NCI-H2081 treated with DMSO at 0.1 percent for 48 hours (cell line): ENCODE measurements at places on chromosomes 2 and 18.

DNA sequence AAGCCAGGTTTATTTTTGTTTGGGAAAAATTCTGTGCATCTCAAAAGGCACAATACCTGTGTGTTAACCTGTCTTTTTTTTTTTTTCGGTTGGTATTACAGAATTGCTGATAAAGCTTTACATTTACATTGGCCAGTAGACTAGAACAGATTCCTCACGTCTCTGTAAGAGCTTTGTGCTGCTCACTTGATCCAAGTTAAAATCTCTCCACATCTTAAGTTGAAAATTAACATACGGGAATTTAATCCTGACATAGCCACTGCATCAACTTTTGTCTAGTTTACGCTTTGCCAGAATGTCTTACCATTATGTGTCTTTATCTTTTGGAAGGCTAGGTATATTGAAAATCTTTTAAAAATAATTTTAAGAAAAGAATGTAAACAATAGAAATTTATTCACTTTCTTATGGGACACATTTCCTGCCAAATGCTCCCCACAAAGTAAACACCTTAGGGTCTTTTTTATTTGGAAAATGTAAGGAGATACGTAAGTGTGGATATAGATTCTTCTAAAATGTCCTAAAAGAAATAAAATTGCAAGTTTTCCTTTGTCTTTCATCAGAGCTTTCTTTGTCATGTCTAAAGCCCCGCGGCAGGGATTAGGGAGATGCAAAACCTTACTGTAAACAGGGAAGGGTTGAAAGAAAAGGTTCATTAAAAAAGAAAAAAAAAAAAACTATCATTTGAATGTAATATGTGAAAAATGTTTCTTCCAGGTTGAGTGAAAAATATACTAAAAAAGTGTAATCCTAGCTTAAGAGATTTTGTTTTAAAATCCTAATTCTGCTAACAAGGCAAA, 912.8 kb downstream of the NRXN1 start:
- DNase-seq = no peak

DNA sequence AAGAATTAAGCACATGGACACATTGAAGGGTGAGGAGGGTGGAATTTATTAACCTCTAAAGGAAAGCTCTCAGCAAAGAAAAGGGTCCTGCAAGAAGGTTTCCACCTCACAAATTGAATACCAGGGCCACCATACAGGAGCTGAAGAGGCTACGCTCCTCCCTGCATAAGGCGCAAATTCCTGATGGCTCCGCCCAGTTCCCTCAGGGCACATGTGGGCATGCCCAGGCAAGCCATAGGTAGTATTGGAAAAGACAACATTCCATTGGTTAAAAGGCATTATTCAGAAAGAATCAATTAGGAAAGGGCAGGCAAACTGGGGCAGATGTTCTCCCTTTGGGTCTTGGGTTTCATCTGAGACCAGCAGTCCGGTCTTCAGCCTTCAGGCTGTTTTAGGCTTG, 161.2 kb downstream of the PTPRM start:
- no peak for DNase-seq

DNA sequence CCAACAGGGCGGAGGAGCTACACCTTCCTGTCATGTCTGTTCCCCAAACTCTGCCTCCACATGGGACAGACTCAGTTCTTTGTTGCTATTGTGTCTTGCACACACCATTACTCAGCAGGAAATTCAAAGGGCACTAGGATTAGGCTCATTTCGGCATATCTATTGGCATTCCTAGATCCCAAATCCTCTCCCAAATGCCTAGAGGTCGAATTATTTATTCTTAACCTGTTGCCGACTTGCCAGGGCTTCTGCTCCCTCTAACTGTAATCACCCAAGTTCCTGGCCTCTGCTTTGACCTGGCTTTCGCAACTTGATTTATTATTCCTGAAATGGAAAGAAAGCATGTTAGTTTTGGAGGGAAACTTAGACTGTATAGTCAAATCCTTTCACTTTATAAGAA, 67.8 kb upstream of the ST6GAL2 start:
- DNase-seq = no peak

GRCh38 chr2:67463810-67464209, 66.7 kb downstream of the ETAA1 start:
- DNase-seq = peak; percentile 75

DNA sequence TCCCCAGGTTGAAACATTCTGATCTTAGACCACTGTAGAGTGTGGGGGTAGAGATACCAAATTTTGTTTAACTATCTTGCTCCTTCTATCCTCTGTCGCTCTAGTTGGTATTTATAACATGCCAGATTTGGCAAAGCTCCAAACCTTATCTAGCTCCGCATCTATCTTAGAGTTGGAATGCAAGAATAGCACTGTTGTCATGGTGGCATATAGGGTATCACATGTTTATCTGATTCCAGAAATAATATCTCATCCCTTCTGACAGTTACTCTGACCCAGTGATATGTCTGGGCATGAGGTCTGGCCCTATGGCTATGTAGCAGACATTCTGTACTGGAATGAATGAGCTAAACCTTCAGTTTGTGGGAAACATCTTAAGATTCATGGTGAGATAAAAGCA, 51.7 kb downstream of the CABYR start:
- DNase-seq = no peak

- DNase-seq = no peak
Observed at GRCh38 chr2:148643998-148644882, at the start of gene EPC2. TSS of gene EPC2 (plus strand) at chr2:148644751. CDS start at chr2:148645018, 267 bp downstream.

- no peak for DNase-seq
Observed at GRCh38 chr2:85409845-85410583, at the start of gene CAPG. TSS of gene CAPG (minus strand) at chr2:85410366. CDS start at chr2:85402145, 8,221 bp downstream.

- no peak for DNase-seq
Observed at GRCh38 chr18:11323359-11323819, 174.0 kb upstream of the PIEZO2 start.

DNA sequence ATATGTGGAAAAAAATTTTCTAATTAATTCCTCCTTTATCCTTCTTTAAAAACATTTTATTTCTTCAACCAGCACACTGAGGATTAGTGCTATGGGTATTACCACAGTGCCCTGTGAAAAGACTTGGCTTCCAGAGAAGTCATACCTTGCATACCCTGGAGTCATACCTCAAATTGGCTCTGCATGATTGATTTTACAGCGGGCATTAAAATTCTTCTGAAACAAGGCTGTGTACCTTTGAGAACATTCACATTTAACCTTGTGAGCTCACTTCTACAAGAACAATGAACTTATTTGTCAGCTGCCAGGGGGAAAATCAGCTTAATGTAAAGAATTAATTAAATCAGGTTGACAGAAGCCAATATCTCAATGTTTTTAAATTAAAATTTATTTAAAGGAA, 44.6 kb downstream of the SLC35F5 start:
- DNase-seq = no peak

- no peak for DNase-seq
Observed at GRCh38 chr18:57026316-57026715, 120.6 kb upstream of the BOD1L2 start.

DNA sequence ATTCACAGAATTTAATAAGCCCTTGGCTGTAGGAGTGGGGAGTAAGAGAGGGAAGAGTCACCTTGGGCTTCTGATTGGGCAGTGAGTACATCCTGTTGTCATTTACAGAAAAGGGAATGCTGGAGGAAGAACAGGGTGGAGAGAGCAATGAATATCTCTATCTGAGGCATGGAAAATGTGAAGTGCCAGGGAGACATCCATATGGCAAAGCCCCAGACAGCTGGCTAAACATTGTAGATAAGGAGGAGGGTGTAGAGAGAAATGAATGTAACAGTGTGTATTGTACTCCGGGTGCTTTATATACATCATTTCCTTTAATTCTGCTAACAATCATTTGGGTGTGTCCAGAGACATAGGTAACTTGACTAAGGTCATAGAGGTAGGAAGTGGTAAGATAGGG, 103.5 kb downstream of the UPP2 start:
- DNase-seq = no peak

DNA sequence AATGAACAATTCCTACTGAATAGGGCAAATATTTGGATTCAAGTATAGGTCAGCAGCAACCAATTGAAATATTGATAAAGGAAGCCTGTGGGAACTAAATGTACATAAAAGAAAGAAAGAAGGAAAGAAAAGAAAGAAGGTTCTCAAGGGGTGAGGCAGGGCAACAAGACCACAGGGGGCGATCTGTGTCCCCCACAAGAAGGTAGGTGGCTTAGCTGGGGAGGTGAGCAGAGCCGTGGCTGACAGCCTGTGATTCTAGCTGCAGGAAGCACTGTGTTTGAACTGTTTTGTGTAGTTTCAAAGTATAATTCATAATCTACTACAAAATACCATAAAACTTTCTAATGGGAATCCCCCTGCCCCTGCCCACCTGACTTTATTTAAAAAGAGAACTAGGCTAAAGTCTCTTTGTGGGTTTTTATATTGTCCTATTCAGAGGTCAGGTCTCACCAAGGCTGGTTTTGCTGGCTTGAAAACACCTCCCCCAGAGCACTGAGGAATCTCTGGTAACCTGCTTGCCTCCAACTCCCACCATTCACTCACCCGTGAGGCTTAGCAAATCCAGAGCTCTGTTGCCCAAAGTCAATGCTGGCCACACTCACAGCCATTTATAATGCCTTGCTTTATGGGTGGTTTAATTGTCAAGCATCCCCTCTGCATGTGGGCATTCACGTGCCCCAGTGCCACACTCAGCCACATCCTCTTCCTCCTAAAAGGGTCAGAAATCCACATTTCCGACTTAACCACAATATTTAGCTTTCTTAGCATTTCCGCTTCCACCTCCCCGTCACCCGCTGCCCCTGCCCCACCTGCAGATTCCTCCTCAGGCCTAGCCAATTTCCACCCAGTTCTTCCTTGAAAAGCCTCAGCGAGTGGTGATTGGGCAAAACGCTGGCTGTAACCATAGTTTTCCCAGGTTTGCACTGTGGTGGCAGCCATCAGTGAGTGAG, 36.4 kb upstream of the LMAN1 start:
- DNase-seq = no peak

DNA sequence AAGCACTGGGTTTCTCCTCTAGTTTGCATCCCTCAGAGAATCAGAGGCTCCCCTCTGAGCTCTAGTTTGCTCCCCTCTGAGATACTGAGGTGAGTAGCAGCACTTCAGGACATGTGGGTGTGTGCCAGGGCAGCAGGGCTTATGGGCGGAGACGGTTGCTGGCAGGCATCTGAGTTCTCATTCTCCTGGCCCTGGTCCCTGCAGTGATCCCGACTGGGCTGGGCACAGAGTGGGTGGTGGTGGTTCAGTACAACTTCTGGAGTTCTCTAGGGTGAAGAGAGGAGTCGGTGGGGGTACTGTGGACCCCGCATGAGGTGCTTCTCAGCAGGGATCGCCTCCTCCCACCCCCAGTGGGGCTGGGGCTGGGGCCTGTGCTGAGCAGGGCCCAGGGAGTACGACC, 47.9 kb downstream of the BOLA3 start:
- DNase-seq = no peak

DNA sequence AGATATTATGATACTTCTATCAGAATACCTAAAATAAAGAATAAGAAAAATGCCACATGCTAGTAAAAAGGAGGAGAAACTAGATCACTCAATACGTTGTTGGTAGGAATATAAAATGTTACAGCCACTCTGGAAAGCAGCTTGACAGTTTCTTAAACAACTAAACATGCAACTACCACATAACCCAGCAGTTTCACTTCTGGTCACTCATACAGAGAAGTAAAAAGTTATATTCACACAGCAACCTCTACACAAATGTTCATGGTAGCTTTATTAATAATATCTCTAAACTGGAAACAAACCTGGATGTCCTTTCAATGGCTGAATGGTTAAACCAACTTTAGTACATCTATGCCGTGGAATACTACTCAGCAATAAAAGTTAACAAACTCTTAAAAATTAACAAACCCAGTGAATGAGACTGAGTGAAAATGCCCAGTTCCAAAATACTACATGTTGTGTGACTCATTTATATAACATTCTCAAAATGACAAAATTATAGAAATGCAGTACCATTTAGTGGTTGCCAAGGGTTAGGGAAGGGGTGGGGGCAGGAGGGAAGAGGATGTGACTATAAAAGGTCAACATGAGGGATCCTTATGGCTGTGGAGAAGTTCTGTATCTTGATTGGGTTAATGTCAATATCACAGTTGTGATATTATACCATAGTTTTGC, 124.1 kb downstream of the MMADHC start:
- no peak for DNase-seq

DNA sequence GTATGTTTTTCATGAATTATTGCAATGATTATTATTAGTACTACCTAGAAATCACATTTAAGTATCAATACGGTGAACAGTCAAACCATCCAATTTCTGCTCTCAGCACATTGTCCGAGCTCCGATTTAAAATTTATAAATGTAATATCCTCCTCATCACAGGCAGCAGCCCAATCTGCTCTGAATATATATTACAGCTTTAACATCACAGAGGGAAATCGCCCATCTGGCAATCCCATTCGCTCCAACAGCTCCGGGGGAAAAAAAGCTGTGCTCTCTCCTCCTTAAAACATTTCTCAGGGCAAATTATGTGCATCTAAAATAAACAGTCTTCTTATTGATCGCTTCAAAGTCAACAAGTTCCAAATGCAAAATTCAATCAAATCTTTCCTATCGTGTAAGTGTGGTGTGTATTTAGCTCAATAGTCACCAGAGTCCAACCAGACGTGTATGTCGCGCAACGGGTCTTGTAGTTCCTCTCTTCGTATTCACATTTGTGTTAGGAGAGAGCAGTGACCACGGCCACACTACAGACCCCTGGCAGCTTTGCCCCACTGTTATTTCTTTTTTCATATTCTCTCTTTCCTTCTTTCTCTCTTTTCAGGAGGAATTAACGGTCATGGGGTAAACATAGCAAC, 2.4 kb downstream of the FIGN start:
- DNase-seq = no peak

- DNase-seq = no peak
Observed at GRCh38 chr2:194319222-194319992, 1337.6 kb upstream of the SLC39A10 start.

- DNase-seq = no peak
Observed at GRCh38 chr2:117057016-117057415, 757.5 kb upstream of the DDX18 start.

DNA sequence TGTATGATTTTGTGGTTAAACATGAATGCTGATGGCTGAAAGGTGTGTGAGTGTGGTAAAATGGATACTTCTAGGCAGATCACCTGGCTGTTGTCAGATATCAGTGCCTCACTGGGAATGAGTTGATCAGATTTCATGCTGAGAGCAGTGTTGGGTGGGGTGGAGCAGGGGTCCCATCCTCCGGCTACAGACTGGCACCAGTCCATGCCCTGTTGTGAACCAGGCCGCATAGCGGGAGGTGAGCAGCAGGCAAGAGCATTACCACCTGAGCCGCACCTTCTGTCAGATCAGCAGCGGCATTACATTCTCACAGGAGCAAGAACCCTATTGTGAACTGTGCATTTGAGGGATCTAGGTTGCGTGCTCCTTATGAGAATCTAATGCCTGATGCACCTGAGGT, 78.7 kb downstream of the GLI2 start:
- DNase-seq = no peak

GRCh38 chr2:26401739-26402541, at the start of gene DRC1:
TSS of gene DRC1 (plus strand) at chr2:26401920. CDS start at chr2:26401990, 70 bp downstream.
- DNase-seq = no peak
